Natural killer cell (primary cell): ENCODE measurements at places on chromosomes 11 and 22. TPM values are rescaled to one million over a fixed set of nuclear protein-coding genes. Genes with fewer than 3 reads are reported as not detected.

GRCh38 chr11:112213753-112214152 is 12.5 kb upstream of the PTS start:
- DNase-seq, result no peak

- DNase-seq, result no peak
Measured at GRCh38 chr22:26914519-26915185, 257.3 kb downstream of the MIAT start.

GRCh38 chr11:110082899-110083298 is 10.3 kb upstream of the ZC3H12C start:
- no peak for DNase-seq

Gene SCN2B
- total RNA-seq, result not detected

Gene NEFH
- total RNA-seq, result 0.09 TPM

Gene CSNK2A3
- total RNA-seq, result 1.1 TPM

Gene INS
- total RNA-seq, result not detected
